ENCODE measurements at places on chromosomes 1 and 21. TPM values are rescaled to one million over a fixed set of nuclear protein-coding genes. Genes with fewer than 3 reads are reported as not detected.

The PLPP3 gene
- polyA plus RNA-seq, result not detected

DNA sequence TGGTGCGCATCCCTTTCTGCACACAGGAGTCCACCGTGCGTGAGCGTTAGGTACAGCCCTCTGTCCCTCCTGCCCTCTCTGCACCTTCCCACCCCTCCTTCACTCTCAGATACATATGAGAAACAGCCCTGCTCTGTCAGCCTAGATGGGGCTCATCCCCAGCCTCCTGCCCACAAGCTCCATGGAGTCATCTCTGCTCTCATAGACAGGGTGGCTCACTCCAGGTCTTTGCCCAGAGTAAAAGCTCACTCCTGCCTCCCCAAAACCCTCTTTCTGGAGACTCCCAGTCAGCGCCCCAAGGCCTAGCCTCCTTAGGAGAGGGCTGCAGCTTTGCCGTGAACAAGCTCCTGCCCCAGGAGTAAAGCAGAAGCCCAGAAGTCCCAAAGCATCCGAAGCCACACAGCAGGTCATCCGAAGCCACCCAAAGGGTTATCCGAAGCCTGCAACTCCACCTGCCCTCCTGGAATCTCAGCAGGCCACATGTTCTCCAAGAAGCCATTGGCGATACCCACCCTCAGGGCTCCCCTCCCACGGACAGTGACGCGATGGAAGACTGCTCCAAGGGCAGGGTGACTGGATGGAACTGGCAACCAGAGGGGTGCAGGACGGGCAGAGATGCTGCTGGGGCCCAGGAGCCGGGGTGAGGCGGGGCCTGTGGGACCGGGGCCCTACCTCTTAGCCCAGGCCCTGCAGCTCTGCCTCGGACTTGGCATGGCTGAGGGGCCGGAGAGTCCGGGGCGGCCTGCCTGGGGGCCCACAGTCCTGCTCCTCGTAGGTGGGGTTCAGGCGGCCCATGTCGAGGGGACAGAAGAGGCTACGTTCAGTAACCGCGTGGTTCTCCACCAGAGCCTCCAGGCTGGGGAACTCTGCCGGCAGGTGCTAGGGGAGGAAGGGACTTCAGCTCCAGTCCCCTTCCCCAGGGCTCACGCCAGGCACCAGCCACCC is 3.6 kb upstream of the KIF17 start:
- no peak for DNase-seq

GRCh38 chr1:159668739-159669138 is 45.6 kb downstream of the CRP start:
- DNase-seq, result no peak

DNA sequence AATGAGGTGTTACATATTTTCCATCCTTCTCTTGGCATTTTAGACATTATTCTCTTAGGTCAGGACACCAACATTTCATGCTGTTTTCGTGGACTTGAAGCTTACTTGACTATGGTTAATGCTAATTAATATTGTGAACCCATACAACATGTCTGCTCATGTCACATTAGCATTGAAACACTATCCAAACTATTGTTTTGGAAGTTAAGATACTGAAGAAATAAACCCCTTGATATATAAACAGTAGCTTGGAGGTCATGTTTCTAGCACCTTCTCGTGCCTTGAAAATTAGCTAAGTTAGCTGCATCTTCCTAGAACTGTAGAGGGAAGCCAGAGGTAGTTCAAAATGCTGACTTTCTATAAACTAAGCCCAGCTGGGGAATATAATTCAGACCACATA is 288.8 kb downstream of the LTN1 start:
- no peak for DNase-seq

DNA sequence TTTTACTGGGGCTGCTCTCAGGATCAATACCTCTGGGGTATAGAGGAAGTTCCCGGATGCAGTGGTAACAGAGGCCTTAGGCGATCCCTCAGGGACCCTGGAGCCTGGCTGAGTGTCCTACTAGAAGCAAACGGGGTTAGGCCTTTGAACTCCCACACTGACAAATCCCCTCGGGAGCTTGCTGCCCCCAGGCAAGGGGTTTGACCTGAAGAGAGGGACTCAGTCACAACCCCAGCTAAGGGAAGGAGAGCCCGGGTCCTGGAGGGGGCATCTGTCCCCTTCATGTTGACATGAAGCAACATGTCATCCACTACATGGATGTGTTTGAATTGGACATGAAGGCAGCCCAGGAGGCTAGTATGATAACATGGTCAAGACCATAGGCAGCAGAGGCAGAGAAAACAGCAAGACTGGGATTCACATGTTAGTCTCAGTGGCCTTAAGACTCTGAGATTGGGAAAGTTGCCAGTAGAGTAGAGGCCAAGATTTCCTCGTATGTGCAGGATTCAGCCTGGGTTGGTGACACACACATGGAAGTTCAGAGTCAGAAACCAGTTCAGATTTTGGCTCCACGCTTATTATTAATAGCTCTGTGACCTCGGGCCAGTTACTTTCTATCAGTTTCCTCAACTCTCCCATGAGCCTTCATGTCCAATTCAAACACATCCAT is 101.5 kb downstream of the KCNN3 start:
- no peak for DNase-seq

- no peak for DNase-seq
Observed at GRCh38 chr1:23187637-23188036, 19.0 kb upstream of the LUZP1 start.

Measured in naive thymus-derived CD4-positive, alpha-beta T cell (primary cell).